ENCODE measurements at places on chromosomes 3 and 15. TPM values are rescaled to one million over a fixed set of nuclear protein-coding genes. Genes with fewer than 3 reads are reported as not detected.

Gene GABRB3
- total RNA-seq = 1.3 TPM

Gene CA12
- 359 TPM for total RNA-seq

Gene PPCDC
- total RNA-seq = 7.4 TPM

Gene NAALADL2
- 13.9 TPM for total RNA-seq

Gene TIMP4
- 3.2 TPM for total RNA-seq
